ENCODE measurements at places on chromosomes 7 and 10. TPM values are rescaled to one million over a fixed set of nuclear protein-coding genes. Genes with fewer than 3 reads are reported as not detected.

DNA sequence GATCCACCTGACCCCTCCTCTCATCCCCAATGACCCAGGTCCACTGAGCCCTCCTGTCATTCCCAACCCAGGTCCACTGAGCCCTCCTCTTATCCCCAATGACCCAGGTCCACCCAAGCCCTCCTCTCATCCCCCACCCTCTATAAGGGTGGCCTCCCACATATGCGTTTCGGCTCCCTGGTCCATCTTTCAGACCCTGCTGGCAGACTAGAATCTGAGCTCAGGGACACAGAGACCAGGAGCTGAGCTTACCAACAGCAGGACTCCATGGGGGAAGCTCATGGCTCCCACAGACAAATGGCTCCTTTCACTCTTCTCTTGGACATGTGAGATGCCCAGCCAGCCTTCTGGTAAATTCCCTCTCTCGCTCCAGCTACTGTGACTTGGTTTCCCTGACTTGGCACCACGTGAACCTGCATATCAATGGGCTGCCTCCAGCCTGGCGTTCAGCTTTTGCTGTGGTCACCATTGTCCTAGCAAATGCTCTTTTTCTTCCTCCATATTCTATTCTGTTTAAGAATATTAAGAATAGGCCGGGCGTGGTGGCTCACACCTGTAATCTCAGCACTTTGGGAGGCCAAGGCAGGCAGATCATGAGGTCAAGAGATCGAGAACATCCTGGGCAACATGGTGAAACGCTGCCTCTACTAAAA lies 24.8 kb upstream of the INPP5A start:
- DNase-seq = no peak

DNA sequence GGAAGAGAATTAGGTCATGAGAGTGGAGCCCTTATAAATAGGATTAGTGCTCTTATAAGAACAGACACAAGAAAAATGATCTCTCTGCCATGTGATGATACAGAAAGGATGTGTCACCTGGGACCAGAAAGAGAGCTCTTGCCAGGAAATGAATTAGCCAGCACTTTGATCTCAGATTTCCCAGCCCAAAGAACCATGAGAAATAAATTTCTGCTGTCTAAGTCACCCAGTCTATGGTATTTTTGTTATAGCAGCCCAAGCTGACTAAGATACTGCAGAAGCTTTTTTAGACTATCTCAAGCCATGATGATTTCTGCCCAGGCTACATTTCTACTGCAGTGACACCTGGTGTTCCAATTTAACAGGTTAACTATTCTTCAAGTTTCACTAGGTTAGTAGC lies 84.8 kb downstream of the RSU1 start:
- DNase-seq = no peak

- DNase-seq = no peak
Measured at GRCh38 chr7:36036590-36036989, 116.5 kb upstream of the EEPD1 start.

DNA sequence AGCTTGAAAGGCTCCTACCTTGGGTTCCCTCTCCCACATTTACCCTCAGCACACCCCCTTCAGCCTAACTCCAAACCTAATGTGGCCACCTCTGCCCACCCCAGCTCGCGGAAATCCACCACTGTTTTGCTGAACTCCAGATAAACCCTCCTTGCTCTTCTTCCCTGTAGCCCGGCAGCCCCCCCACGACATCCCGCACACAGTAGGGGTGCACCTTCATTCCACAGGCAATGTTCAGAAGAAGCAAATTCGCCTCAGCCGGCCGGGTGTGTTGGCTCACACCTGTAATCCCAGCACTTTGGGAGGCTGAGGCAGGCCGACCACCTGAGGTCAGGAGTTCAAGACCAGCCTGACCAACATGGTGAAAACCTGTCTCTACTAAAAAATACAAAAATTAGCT lies 17.4 kb downstream of the CTBP2 start:
- DNase-seq = no peak

DNA sequence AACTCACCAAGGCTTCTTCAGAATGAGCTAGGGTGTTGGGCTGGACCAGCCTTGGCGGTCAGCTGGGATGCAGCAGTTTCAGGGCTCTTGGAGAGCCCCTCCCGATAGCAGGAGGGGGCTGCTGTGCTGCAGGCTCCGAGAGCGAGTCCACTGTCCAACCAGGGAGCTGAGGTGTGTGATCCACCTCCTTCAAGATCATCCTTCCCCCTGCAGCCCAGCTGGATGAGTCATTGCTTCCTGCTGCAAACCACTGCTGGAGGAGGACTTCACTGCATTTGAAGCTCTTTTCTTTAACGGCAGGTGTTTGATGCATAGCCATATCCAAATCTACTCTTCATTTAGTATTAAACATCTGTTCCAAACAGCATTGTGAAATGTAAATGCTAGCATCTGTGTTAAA lies 54.2 kb upstream of the EBF3 start:
- DNase-seq = no peak

DNA sequence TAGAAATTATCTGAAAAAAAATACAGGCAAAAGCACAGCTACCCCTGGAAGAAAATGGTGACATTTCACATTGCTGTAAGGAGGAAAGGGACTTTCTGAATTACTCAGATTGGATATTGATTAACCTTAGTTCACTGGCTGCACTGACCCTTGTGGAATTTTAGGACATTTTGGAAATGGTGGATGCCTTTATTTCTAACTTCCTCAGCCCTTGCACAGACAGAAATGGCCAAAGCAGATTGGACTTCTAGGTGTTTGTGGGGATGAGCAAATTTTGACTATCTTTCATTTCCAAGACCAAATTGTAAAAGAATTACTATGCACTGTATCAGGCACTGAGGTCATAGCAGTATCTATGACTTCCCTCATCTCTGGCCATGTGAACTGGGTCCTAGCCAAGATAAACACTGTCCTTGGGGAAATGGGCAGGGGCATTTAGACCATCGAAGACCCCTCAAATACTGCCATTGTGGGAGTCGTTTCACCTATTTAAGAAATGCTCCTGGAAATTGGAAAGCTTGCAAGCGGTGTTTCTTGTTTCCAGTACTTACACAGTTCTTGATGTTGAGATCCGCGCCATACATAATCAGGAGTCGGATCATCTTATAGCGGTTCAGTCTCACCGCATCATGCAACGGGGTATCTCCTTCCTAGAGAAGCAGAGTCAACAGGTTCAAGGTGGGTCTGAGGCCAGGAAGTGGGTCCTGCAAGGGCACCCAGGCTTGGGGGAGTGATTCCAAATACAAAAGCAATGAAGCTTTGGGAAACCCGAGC lies 5.7 kb downstream of the ANKRD1 start:
- no peak for DNase-seq

GRCh38 chr10:51892965-51893658 lies 193.7 kb upstream of the CSTF2T start:
- DNase-seq = no peak

- DNase-seq = no peak
Measured at GRCh38 chr10:117262291-117262902, 21.5 kb downstream of the SLC18A2 start.

DNA sequence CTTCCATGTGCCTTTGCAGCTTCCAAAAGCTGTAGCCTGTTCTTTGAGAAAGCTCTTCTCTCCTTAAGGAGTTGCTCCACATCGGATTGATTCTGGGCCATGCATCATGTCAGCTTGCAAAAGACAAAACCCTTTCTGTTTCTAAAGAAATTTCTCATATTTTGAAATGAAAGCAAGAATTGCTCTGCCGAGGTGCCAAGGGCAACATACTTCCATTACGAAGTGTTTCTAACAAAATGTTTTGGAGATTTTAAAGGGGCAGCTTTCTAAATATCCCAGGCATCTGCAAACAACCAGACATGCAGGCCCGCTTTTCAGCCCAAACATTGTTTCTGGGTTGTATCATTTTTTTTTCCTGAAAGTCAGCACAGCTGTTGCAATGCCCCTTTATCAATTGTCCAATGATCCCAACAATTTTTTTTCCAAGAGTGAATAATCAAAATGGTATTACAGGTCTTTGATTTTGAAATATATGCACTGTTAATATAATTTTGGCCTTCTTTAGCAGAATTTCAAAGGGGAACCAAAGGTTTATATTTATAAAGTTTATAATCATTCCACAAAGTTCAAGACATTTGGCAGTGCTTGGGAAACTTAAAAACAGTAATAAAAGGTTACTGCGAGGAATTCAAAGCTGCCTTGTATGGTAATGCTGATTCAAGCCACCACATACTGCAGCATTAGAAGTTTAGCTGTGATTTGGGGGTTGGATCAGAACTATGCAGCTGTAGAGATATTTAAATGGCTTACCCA lies 61.0 kb downstream of the TES start:
- no peak for DNase-seq

PVRIG gene
- 3.5 TPM for polyA plus RNA-seq

MINDY3 gene
- polyA plus RNA-seq = 42.6 TPM

MUC12 gene
- polyA plus RNA-seq = 0.11 TPM

All from left renal pelvis (tissue), 4 donors.